Activated T-helper 1 cell treated with anti-CD3 and anti-CD28 coated beads, Interleukin-2, amount 50 U/mL, for 16 hours (primary cell): ENCODE measurements at places on chromosomes 2 and 18.

- DNase-seq: no peak
These were observed 41.3 kb downstream of the BCL2L11 start for GRCh38 chr2:111161971-111162370.

- DNase-seq: no peak
These were observed 73.0 kb downstream of the MTCL1 start for GRCh38 chr18:8778386-8778785.

DNA sequence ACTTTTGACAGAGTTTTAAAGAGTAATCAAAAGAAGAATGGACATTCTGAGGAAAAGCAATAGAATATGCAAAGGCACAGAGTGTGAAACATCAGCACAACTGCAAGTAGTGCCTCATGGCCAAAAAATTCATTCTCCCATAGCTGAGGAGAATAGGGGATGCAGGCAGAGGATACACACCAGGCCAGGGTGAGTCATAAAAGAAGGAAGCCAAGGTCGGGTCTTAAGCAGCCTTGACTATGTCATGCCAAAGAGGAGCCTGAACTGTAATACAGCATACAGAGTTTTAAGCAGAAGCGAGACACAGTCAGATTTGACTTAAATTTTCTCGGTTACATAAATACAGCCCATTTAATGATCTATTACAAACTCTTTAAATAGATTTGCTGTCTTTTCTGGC lies 165.0 kb downstream of the LNPK start:
- DNase-seq: no peak

GRCh38 chr2:111039628-111040383 lies 80.9 kb upstream of the BCL2L11 start:
- DNase-seq: no peak

- no peak for DNase-seq
These were observed 891 bp upstream of the FTCDNL1 start for GRCh38 chr2:199851883-199852282.

DNA sequence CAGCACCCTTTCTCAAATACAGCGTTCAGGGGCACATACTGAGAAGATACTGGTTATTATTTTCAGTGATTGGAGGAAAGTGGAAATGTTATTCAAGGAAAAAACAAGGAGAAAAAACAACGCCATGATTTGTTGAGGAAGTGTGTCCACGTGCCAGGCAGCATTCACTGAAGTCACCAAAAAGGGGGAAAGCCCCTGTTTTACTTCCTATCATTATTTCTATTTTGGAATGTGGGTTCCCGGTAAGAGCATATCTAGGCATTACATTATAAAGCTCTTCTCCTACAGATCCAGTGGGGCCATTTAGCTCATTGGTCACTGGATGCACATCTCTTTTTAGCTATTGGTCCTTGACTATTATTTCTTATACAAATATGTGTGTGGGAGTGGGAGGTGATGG lies 518.7 kb downstream of the TXNL1 start:
- no peak for DNase-seq

- DNase-seq: no peak
These were observed 197.8 kb downstream of the MEMO1 start for GRCh38 chr2:31813016-31813415.

GRCh38 chr2:189312643-189313042 lies 128.6 kb upstream of the WDR75 start:
- DNase-seq: no peak

DNA sequence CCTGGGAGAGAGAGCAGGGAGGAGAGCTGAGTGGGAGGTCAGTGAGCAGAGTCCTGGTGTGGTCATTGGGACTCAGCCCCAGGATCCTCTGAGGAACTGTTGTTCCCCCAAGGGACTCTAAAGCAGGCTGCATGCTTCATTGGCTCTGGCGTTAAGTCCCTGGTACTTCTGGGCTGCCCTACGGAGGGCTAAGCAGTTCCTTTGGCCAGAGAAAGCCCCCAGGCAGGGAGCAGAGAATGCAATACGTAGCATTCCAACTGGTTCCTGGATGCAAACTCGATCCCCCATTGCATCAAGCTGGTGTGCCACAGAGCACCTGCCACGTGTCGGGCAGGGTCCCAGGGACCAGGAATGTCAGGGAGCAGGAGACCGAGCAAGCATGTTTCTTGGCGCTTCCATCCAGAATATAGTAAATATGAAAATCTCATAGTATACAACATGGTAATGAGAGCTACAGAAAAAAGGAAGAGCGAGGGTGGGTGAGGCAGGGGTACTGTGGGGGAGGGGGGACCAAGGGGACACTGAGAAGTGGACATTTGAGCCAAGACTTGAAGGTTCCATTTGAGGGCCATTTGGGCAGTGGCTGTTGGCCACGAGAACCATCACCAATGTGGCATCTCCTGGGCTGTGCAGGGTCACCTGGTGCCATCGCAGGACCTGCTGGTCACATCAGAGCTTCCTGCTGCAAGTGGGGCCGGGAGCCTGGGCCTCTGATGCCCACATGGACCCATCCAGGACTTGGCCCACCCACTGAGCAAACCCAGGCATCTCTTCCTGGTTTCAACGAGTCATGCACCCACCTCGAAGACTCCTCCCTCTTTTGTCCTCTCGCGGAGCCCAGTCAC lies 160.4 kb downstream of the ASB1 start:
- no peak for DNase-seq

DNA sequence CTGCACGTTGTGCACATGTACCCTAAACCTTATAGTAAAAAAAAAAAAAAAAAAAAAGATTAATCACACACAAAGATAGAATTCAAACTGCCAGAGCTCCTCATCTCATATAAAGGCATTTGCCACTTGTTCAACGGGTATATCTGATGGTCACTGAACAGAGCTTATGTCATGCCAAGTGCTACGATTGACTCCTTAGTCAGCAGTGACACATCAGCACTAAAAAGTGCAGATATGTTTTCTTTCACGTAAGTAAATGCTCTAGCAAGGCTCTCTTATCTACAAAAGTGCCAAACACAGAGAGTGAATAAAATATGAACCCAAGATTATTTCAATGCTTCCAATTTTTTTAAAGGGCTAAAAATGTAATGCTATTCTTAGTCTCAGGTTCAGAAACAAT lies 1.1 kb downstream of the LMAN1 start:
- no peak for DNase-seq

- no peak for DNase-seq
These were observed 51.4 kb upstream of the SPAG16 start for GRCh38 chr2:213232649-213233437.

- DNase-seq: peak; percentile 29
These were observed 17.2 kb downstream of the IFIH1 start for GRCh38 chr2:162301151-162301804.

DNA sequence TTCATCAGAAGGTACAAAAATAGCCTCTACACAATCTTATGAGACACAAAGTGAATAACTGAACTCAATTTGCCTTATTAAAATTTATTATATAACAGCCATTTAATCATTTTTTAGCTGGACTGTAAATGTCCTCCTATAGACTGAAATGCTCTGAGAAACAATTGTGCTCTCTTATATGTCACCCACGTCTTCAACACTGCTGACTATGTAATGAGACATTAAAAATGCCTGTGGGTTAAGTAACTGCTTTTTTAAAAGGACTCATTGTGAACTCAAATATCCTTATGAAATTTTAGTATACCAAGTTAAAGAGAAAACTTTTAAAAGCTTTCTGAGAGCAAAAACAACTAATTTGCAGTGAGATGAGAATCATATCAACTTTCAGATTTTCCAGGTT lies 10.4 kb upstream of the GALNT1 start:
- no peak for DNase-seq

- DNase-seq: no peak
These were observed 21.9 kb downstream of the FAM124B start for GRCh38 chr2:224379986-224380385.

- DNase-seq: no peak
These were observed 42.2 kb downstream of the TTC32 start for GRCh38 chr2:19859565-19859964.

GRCh38 chr2:240628808-240629618 lies 3.7 kb downstream of the GPR35 start:
- DNase-seq: no peak

GRCh38 chr18:55422456-55423180 lies 165.4 kb downstream of the TCF4 start:
- DNase-seq: no peak

DNA sequence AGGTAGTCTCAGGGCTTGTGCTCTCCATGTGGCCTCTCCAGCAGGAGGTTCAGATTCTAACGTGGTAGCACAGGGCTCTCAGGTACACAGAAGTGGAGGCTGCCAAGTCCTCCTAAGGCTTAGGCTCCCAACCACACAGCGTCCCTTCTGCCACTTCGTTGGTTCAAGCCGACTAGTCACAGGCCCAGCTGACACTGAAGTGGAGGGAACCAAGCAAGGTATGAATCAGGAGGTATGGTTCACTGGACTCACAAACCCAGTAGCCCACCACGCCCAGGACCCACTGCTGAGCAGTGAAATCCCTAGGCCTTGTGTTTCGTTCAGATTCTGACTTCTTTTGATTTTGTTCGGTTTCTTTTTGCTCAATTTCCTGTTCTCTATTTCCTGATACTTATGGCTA lies 46.0 kb upstream of the SEC11C start:
- no peak for DNase-seq

DNA sequence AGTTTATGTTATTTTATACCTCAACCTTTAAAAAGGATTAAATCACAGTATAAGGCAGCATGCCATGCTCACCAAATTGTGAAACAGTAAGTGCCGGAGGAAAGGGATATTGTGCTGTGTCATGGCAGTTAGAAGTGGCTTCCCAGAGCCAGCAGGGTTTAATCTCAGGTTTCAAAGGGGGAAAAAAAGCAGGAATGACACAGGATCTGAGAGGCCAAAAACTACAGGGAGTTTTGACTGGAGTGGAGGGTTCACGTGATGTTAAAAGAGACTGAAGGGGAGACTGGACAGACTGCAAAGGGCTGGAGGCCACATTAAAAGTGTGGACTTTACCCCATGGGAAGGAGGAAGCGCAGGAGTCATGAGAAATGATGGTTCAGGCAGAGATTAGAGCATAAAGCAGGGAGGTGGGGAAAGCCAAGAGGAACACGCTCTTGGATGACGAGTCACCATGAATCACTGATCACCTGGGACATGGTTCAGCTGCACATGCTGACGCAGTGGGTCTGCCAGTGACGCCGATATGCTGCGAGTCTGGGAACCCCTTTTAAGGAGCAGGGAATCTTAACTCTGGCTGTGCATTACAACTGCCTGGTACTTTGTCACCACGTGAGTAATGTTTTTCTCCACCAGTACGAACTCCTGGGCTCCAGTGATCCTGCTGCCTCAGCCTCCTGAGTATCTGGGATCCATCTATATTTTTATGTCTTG lies 6.1 kb downstream of the CHMP1B start:
- DNase-seq: no peak
